Stimulated activated CD4-positive, alpha-beta T cell treated with anti-CD3 and anti-CD28 coated beads, Interleukin-1b, Interleukin-23, amount 100 ng/mL, for 1 hour (primary cell): ENCODE measurements at places on chromosomes 6 and 20.

GRCh38 chr6:21181866-21182265 lies 411.7 kb upstream of the SOX4 start:
- DNase-seq, result no peak

- no peak for DNase-seq
Observed at GRCh38 chr6:44430326-44430725, 42.8 kb downstream of the CDC5L start.

DNA sequence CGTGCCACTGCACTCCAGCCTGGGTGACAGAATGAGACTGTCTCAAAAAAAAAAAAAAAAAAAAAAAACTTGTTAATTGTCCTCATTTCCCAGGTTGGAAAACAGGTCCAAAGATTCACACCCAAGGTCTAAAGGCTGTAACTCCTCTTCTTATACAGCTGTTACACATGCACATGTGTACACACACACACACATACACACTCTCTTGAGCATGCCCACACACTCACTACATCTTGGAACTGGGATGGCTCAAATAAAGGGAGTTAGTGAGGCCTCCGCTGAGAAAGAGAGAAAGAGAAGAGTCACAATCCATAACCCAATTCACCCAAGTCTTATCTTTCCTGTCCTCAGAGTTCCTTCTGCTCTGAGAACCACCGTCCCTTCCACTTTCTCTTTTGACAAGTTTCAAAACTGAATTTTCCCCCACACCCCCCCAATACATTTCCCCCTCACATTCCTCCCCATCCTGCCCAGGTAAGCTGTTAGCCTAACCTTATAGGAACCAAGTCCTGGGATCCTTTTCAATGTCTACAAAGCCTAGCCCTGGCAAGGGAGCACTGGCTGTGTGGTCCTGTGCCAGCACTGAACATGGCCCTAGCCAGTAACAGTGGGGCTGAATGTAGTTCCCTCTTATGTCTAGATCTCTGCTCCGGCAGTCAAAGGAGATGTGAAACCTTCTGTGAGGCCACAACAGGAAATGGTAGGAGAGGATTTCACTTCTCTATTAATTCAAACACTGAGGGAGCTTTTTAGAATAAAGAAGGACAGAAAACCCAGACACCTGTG lies 3.2 kb upstream of the HLA-DMB start:
- DNase-seq, result no peak

DNA sequence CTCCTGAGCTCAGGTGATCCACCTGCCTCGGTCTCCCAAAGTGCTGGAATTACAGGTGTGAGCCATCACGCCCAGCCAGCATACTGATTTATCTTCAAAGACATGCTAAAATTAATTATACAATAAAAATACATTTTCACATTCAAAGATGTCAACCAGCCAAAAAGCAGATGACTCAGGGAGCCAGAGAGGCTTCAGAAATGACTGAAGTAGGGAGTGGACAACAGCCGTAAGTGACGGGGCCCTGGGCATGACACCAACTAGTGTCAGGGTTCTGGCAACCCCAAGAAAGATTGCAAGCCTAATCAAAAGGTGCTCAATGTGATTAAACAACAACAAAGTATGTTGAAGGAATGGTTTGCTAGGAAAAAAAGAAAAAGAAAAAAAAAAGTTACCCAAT lies 28.4 kb downstream of the GPLD1 start:
- DNase-seq, result no peak

DNA sequence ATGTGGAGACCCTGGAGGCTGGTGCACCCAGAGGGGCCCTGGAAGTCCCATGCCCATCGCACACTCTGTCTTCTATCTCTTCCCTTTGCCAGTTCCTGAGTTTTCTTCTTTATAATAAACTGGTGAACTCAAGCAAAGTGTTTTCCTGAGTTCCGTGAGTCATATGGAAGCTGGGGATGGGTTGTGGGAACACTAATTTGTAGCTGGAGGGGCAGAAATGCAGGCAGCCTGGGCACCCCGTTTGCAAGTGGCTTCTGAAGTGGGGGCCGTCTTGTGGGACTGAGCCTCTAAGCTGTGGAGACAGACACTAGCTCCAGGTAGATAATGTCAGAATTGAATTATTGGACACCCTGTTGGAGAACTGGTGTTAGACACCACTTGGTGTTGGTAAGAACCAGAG lies 3.2 kb upstream of the PPP1R3G start:
- DNase-seq, result no peak

- no peak for DNase-seq
Observed at GRCh38 chr6:12654107-12654506, 62.5 kb upstream of the PHACTR1 start.

DNA sequence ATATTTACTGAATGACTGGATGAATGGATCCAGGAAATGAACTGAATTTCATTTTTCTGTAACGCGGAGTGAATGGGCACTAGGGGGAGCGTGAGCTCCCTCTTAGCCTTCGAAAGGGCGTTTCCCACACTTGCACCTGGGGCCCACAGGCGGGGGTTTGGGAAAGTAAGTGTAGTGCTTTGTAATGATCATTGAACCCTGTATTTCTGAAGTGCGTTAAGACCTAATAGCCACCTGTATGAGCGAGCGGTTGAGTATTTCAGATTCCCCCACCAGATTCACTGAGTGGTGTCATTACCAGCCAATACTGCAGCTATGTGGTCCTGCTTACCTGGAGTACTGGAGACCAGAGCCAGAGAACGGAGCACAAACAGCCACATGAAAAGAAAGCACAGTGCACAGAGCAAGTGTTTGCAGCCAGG lies 10.5 kb downstream of the SYTL3 start:
- DNase-seq, result no peak

DNA sequence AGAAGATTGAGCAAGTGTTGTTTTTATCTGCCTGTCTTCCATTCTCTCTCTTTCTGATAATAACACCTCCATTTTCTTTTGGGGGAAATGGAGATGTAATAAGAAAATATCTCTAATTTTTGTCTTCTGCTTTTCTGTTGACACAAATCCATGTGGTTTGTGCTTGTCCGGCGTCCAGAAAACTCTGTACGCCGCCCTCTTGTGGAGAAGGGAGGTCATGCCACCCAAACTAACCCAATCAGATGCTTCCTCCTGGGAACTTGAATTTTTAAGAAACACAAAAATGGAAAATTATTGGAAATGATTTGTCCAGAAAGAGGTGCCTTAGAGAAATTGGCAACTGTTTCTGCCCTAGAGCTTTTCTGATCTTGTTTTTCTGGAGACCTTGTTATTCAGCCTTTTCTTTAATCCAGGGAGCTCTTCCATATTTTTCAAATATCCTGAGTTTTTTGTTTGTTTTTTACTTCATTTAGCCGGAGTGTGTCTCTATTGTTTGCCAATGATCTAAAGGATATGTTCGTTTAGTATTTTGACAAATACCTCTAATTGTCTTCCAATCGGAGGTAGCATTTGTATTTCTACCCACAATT lies 17.8 kb upstream of the FNDC1 start:
- no peak for DNase-seq

GRCh38 chr20:33160681-33161080 lies 7.3 kb upstream of the BPIFA2 start:
- DNase-seq, result no peak

DNA sequence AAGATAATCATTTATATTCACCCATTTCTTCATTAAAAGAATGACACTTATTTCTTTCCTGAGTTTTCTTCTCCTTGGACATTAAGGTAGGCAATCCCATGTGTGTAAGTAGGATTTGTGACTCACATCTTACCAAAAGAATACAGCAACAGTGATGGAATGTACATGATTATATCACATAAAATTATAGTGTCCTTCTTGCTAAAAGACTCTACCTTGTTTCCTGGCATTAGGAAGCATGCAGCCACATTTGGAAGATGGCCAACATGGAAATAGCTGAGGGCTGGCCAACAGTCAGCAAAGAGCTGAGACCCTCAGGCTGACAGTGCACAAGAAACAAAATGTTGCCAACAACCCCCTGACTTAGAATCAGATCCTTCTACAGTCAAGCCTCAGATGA lies 327.9 kb upstream of the MARCKS start:
- DNase-seq, result no peak

DNA sequence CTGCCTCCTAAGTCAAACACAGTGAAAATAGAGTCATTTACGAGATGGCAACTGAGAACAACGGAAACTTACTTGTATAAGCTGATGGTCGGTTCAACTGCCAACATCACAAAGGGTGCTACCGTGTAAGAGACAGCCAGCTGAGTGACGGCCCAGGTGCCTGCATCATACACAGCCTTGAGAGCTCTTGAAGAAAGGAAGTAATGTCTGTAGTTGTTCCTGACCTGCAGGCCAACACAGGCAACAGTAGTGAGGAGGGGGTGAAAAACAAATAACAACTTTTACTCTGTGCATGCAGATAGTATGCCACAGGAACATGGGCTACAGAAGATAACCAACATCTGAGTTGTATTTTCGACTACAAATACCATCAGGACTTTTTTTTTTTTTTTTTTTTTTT lies 102.7 kb downstream of the MBOAT1 start:
- no peak for DNase-seq

DNA sequence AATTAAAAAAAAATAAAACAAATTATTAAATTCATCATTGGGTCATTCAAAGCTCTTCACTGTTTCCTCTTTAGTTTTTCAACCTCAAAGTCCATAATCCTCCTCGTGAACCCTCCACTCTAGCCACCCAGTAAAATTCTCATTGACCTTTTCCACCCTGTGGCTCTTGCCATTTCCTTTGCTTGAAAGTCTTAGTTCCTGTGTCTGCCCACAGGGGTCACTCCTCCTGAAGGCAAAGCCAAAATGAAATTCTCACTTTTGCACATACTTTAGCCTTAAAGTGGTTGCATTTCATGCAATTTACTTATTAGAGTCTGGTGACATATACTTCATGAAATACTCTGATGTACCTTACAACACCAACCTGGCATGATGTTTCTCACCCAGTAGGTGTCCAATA lies 263.7 kb downstream of the BMP2 start:
- DNase-seq, result no peak

GRCh38 chr6:3410385-3411360 lies 46.2 kb downstream of the SLC22A23 start:
- DNase-seq, result peak; percentile 34

GRCh38 chr6:148738946-148739821 lies 7.6 kb upstream of the UST start:
- no peak for DNase-seq

GRCh38 chr20:63648895-63649589 lies 4.2 kb downstream of the STMN3 start:
- DNase-seq, result no peak

DNA sequence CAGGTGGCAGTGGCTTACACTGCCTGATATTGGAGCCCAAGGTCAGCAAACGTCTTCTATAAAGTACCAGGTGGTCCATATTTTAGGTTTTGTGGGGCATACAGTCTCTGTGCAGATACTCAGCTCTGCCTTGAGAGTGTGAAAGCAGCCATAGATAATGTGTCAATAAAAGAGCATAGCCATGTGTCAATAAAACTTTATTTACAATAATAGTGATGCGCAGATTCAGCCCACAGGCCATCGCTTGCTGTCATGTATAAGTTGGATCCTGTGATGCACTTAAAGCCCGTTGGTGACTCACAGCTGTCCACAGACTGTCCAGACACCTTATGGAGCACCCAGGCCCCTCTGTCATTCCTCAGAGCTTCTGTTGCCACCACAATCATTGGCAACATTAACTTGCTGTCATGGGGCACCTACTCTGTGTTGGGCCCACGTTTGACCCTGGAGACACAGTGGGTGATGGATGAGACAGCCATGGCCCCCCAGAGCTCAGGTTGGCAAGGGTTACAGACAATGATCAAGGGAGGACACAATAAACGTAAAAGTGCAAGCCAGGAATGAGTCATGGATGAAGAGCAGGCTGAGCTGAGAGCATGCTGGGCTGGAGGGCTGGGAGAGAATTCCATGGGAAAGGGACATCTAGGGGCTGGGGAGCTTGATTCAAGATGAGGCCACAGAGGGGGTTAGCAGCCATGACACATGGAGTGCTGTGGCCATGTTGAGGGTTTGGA lies 173.6 kb downstream of the TAF4 start:
- no peak for DNase-seq

- no peak for DNase-seq
Observed at GRCh38 chr20:47237715-47238114, 118.8 kb downstream of the ZMYND8 start.

GRCh38 chr6:165031502-165031901 lies 277.9 kb downstream of the C6orf118 start:
- DNase-seq, result no peak

GRCh38 chr6:110067837-110068591 lies 89.9 kb downstream of the GPR6 start:
- no peak for DNase-seq

- DNase-seq, result no peak
Observed at GRCh38 chr20:3631534-3631933, 31.7 kb downstream of the GFRA4 start.

GRCh38 chr20:45014671-45015415 lies 48.5 kb downstream of the STK4 start:
- DNase-seq, result no peak

- no peak for DNase-seq
Observed at GRCh38 chr6:145866456-145867396, 52.1 kb upstream of the FBXO30 start.

- DNase-seq, result no peak
Observed at GRCh38 chr6:4586469-4586859, 189.7 kb upstream of the CDYL start.

DNA sequence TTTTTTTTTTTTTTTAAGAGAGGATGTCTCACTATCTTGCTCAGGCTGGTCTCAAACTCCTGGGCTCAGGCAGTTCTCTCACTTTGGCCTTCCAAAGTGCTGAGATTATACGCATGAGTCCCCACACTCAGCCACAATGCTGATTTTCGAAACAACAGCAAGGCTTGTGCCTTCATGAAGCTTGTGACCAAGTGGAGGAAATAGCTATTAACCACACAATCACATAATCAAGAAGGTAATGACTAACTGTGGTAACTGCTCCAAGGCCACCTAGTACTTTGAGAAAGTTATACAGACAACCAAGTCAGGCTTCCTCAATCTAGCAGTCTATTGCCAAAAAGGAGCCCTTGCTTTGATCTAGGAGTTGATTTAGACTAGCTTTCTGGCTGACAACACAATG lies 46.3 kb downstream of the SOD2 start:
- DNase-seq, result no peak

DNA sequence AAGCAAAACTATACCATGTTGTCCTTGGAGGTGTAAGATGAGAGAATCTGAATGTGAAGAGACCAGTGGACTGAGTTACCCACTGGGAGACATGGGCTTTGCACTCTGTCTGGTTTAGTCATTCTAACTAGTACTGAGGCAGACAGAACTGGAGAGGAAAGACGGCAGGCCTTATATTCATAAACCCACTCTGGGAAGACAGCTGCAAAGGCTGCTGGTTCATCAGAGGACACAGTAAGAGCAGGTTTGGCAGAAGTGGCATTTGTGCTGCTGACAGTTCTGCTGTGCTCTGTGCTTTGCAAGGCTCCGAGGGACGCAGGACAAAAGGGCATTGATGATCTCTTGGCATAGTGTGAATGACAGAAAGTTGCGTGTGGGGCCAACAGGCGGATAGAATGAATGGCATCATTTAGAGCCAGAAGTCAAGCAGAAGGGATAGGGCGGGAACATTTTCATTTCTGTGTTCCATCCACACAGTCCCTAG lies 142.3 kb upstream of the TENT5A start:
- DNase-seq, result no peak
